Caki2 (cell line): ENCODE measurements at places on chromosomes 5 and 9. TPM values are rescaled to one million over a fixed set of nuclear protein-coding genes. Genes with fewer than 3 reads are reported as not detected.

Gene SPATA31A3
- total RNA-seq = not detected in 2 replicates

Gene TMEM174
- total RNA-seq = not detected in 2 replicates

Gene OXCT1
- total RNA-seq = 4.5 and 12.4 TPM in 2 replicates

Gene CKMT2
- not detected in 2 replicates for total RNA-seq

Gene OR1J2
- total RNA-seq = not detected in 2 replicates

Gene IQGAP2
- 0.20 TPM in 1 of 2 replicates, not detected in the other for total RNA-seq

Gene CNOT6
- total RNA-seq = 5.7 and 7.6 TPM in 2 replicates

Gene REEP2
- 1.5 and 8.9 TPM in 2 replicates for total RNA-seq

Gene B4GALT1
- 38.5 and 41.6 TPM in 2 replicates for total RNA-seq

Gene CER1
- total RNA-seq = not detected in 2 replicates

Gene CDO1
- not detected in 2 replicates for total RNA-seq

Gene KIAA0825
- total RNA-seq = 0.07 and 0.17 TPM in 2 replicates

Gene GPR150
- 0.17 TPM in 1 of 2 replicates, not detected in the other for total RNA-seq

Gene MRPL41
- total RNA-seq = 65.2 and 71.9 TPM in 2 replicates

Gene HK3
- total RNA-seq = not detected in 2 replicates

Gene PCDHB7
- 0.90 and 1.2 TPM in 2 replicates for total RNA-seq

Gene PHF24
- total RNA-seq = 0.07 and 0.20 TPM in 2 replicates

Gene RAB24
- total RNA-seq = 53.9 and 65.9 TPM in 2 replicates

Gene FBP2
- not detected in 2 replicates for total RNA-seq

Gene PCDHA11
- 5.6 TPM in 1 of 2 replicates, not detected in the other for total RNA-seq

Gene PTGDS
- total RNA-seq = not detected in 2 replicates

Gene C5orf58
- total RNA-seq = not detected in 2 replicates

Gene WDR38
- not detected in 2 replicates for total RNA-seq

Gene EQTN
- total RNA-seq = not detected in 2 replicates

Gene BTNL3
- total RNA-seq = not detected in 2 replicates

Gene ELP1
- 17.7 and 22.1 TPM in 2 replicates for total RNA-seq

Gene FOXD1
- 12.1 and 17.0 TPM in 2 replicates for total RNA-seq

Gene GNE
- total RNA-seq = 24.7 and 27.9 TPM in 2 replicates

Gene FAXDC2
- 0.26 and 4.2 TPM in 2 replicates for total RNA-seq

Gene CDC20B
- not detected in 2 replicates for total RNA-seq

Gene GMCL2
- total RNA-seq = not detected in 2 replicates

Gene OR13C8
- not detected in 2 replicates for total RNA-seq

Gene ECM2
- not detected in 2 replicates for total RNA-seq

Gene EGFLAM
- total RNA-seq = not detected in 2 replicates

Gene ADRB2
- 0.20 and 0.26 TPM in 2 replicates for total RNA-seq

Gene ZFP2
- 5.5 TPM in 1 of 2 replicates, not detected in the other for total RNA-seq

Gene QRFP
- total RNA-seq = not detected in 2 replicates

Gene LCN15
- total RNA-seq = not detected in 2 replicates

Gene ANKRD34B
- total RNA-seq = 3.3 and 3.4 TPM in 2 replicates

Gene ORM2
- not detected in 2 replicates for total RNA-seq

Gene PRRX2
- total RNA-seq = 3.0 and 7.6 TPM in 2 replicates

Gene NR5A1
- total RNA-seq = not detected in 2 replicates

Gene AMBP
- total RNA-seq = 16.7 and 19.8 TPM in 2 replicates

Gene DND1
- not detected in 2 replicates for total RNA-seq

Gene LHX6
- 0.12 and 0.74 TPM in 2 replicates for total RNA-seq

Gene GABRA6
- not detected in 2 replicates for total RNA-seq

Gene PPIC
- 21.9 and 24.8 TPM in 2 replicates for total RNA-seq

Gene PCDHA9
- not detected in 2 replicates for total RNA-seq

Gene INSL4
- total RNA-seq = not detected in 2 replicates
